Astrocyte of the hippocampus (primary cell): ENCODE measurements at places on chromosomes 16 and 17.

DNA sequence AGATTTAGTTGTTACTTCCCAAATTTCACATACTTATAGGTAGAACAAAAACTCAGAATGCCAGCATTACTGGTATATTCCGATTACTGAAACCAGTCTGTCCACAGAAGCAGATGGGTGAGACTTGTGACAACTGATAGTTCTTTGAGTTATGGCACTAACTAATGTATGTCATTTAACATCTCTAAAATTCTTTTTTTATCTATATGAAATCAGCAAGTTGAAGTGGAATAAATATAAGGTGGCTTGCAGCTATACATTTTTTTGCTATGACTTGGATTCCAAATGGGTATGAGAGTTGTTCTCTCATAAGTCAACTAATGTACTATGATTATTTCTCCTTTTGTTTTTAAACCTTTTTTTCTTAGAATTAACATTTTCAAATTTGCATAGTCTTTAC is 69.1 kb downstream of the VMP1 start:
- no peak for DNase-seq

DNA sequence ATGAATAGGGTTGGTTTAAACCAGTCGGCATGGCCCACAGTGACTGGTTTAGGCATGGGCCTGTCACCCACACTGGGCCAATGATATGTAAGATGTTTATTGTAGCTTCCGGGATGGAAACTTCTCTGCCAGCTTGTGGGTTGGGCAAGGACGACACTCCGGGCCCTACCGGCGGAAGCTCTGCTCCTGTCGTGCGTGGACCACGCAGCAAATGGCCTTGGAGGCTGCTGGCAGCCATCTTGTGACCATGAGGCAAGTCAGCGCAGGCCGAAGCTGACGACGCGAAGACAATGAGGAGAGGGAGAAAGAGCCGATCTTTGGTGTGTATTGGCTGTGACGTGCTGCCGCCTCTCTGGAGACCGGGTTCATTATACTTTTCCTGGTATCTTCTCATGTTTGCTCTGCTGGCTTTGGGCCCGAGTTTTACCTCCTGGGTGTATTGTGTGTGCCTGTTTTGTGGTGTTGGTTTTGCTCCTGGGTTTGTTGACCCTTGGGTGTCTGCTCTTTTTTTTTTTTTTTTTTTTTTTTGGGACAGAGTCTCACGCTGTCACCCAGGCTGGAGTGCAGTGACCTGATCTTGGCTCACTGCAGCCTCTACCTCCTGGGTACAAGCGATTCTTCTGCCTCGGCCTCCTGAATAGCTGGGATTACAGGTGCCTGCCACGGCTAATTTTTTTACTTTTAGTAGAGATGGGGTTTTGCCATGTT is 15.4 kb downstream of the SLC25A10 start:
- no peak for DNase-seq

DNA sequence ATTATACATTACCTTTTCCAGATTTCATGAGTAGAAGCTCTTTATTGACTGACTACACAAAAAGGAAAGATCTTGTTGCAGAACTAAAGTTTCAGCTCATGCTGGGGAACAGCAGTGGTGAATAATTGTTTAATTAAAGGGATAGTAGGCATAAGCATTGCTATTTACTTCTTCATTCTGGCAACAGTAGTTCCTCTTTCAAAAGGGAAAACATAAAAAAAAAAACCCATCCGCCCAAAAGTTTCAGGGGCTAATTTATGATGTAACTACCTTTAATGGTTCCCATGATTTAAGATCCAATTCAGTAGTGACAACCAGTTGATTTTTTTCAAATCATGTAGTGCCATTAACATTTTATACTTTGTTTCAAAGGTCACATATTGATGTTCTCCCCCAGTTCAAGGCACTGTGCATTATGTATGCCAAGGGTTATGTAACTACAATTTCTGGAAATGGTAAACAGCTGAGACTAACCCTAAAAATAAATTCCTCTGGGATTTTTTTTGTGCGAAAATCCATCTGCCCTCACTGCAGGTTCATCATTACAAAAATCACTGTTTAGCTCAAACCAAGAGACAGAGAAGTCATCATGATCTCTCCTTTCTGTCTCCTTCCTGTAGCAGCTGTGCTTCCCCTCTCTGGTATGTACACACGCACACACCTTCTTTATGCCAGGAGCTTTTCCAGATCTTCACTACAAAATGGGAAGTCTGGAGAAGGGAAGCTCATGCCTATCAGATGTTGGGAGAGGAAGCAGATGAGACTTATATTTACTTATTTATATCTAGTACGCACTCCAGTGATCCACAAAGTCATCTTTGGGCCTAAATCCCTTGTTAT is 2.2 kb upstream of the PHLPP2 start:
- DNase-seq: no peak

DNA sequence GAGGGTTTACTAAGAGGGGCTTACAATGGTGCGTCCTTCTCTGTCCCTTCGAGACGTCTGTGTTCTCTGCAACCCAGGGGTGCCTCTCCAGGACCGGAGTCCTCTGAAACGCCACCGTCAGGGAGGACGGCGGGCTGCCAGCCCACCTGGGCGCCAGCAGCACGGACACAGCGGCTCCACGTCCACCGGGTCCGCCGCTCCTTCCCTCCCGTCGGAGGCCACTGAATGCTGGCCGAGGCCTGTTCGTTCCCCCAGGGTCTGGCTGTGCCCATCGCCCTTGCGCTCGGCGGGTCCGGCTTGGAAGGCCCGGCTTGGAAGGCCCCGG is 403 bp downstream of the TEPSIN start:
- DNase-seq: no peak

DNA sequence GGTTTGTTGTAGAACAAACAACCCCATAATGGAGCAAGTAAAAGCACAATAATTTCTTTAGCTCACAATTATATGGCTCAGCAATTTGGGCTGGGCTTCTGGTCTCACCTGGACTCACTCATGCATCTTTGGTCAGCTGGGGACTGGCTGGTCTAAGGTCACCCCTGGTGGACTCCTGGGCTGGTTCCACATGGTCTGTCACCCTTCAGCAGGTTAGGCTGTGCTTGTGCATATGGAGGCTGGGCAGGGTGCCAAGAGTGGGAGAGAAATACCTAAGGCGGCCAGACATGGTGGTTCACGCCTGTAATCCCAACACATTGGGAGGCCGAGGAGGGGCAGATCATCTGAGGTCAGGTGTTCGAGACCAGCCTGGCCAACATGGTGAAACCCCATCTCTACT is 27.0 kb upstream of the SMURF2 start:
- no peak for DNase-seq
